Uterus (tissue), 4 donors: ENCODE measurements at places on chromosomes 4 and X.

GRCh38 chr4:86557526-86557925 lies 36.6 kb upstream of the PTPN13 start:
- DNase-seq = no peak

DNA sequence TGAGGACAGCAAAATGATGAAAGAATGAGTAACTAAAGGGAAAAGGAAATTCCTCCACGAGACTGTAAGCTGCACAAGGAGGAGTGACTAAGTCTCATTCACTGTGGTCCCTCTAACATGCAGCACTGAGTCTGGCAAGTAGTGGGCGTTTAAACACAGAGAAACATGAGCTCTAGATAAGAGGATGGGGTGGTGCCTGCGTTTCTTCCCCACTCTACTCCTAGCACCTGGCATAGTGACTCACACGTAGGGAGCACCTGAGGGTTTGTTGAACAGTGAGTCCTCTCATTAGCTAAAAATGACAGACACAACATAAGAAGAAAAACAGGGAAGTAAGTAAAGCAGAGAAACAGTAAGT lies 105.8 kb upstream of the CBR4 start:
- no peak for DNase-seq

GRCh38 chr4:24527371-24527770 lies 57.0 kb downstream of the DHX15 start:
- no peak for DNase-seq

DNA sequence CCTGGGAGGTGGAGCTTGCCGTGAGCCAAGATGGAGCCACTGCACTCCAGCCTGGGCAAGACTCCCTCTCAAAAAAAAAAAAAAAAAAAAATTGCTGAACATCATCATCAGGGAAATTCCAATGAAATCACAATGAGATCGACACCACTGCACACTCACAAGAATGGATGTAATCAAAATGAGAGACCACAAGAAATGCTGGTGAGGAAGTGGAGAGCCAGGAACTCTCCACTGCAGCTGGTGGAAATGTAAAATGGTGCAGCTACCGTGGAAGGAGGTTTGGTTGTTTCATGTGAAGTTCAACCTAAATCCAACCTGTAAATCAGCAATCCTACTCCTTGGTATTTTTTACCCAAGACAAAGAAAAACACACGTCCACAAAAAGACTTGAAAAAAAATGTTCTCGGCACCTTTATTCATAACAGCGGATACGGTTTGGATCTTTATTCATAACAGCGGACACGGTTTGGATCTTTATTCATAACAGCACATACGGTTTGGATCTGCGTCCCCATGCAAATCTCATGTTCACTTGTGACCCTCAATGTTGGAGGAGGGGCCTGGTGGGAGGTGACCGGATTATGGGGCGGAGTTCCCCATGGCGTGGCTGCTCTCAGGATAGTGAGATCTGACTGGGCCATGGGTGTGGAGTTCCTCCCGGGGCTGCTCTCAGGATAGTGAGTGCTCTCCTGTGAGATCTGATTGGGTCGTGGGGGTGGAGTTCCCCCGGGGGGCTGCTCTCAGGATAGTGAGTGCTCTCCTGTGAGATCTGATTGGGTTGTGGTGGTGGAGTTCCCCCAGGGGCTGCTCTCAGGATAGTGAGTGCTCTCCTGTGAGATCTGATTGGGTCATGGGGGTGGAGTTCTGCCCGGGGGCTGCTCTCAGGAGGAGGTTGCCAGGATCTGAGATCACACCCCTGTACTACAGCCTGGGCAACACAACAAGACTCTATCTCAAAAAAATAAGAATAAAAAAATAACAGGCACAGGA lies 7.7 kb downstream of the GAK start:
- no peak for DNase-seq

DNA sequence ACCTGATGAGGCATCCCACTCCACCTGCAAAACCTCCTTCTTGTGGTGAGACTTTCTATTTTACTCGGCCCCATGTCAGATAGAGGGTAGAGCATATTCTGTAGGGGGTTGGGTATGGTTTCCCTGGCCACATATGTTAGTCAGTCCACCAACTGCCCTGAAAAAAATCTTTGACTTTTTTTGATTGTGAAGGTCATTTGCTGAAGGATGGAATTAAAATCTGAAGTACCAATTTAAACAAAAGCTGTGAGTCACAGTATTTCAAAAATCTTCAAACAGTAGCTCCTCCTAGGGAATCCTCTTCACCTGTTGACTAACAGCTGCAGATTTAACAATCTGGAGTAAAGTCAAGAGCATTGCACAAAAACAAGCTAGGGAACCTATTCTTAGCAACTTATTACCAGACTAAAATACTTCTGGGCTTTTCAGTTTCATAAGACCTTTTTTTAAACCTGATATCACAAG lies 8.0 kb upstream of the CCDC110 start:
- no peak for DNase-seq

GRCh38 chrX:93874554-93874953 lies 200.5 kb downstream of the FAM133A start:
- no peak for DNase-seq
